ENCODE measurements at places on chromosomes 4 and X. TPM values are rescaled to one million over a fixed set of nuclear protein-coding genes. Genes with fewer than 3 reads are reported as not detected.

The PLXNB3 gene
- 0.49 TPM for total RNA-seq

The HELT gene
- total RNA-seq: not detected

The TEX13D gene
- not detected for total RNA-seq

The SEC24D gene
- total RNA-seq: 43.9 TPM

The LIMCH1 gene
- not detected for total RNA-seq

The ASB9 gene
- 0.33 TPM for total RNA-seq

The SLC25A43 gene
- 10.6 TPM for total RNA-seq

The ERAS gene
- total RNA-seq: not detected

The FRAS1 gene
- not detected for total RNA-seq

The DCTD gene
- total RNA-seq: 125 TPM

The PAGE2B gene
- 0.45 TPM for total RNA-seq

The IL15 gene
- 0.92 TPM for total RNA-seq

The CNGA1 gene
- not detected for total RNA-seq

The GPRASP3 gene
- total RNA-seq: 1.7 TPM

The TAF9B gene
- total RNA-seq: 16.1 TPM

The PDE6B gene
- total RNA-seq: 14.5 TPM

The PRDX4 gene
- total RNA-seq: 80.3 TPM

The NXF2 gene
- not detected for total RNA-seq

The KCNE5 gene
- total RNA-seq: 0.83 TPM

The MTNR1A gene
- total RNA-seq: not detected

The FAM13A gene
- total RNA-seq: 5.3 TPM

The SULT1E1 gene
- total RNA-seq: not detected

The VCX gene
- not detected for total RNA-seq

The HSD17B10 gene
- 148 TPM for total RNA-seq

The TMPRSS11F gene
- not detected for total RNA-seq

The BLOC1S4 gene
- 20.1 TPM for total RNA-seq
